Gastrocnemius medialis (tissue), 4 donors: ENCODE measurements at places on chromosomes 2 and 18. TPM values are rescaled to one million over a fixed set of nuclear protein-coding genes. Genes with fewer than 3 reads are reported as not detected.
A peak's percentile ranks its signal among the peaks of the same experiment; 100 is the strongest.

Gene KLHL29
- 4.3 TPM for total RNA-seq

Gene ATAD2B
- 7.3 TPM for total RNA-seq

DNA sequence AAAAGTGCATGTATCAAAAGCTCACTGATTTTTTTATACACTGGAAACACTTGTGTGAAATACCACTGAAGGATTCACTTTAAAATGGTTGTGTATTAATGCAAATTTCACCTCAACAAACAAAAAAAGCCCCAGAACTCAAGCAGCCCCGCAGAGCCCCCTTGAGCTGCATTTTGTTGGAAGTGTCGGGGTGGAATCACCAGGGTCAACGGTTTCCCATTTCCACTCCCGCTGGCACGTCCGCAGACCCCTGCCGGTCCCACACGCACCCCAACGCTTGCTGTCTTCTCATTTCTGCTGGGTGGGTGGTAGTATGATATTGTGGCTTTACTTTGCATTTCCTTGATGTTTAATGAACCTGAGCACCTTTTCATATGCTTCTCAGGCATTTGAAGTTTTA, 239.7 kb downstream of the FAM210A start:
- DNase-seq = no peak
- no peaks in the 10 kb centered on the region for H3K36me3 ChIP-seq
- no peaks in the 10 kb centered on the region for H3K27me3 ChIP-seq
- no peaks in the 10 kb centered on the region for H3K4me1 ChIP-seq

DNA sequence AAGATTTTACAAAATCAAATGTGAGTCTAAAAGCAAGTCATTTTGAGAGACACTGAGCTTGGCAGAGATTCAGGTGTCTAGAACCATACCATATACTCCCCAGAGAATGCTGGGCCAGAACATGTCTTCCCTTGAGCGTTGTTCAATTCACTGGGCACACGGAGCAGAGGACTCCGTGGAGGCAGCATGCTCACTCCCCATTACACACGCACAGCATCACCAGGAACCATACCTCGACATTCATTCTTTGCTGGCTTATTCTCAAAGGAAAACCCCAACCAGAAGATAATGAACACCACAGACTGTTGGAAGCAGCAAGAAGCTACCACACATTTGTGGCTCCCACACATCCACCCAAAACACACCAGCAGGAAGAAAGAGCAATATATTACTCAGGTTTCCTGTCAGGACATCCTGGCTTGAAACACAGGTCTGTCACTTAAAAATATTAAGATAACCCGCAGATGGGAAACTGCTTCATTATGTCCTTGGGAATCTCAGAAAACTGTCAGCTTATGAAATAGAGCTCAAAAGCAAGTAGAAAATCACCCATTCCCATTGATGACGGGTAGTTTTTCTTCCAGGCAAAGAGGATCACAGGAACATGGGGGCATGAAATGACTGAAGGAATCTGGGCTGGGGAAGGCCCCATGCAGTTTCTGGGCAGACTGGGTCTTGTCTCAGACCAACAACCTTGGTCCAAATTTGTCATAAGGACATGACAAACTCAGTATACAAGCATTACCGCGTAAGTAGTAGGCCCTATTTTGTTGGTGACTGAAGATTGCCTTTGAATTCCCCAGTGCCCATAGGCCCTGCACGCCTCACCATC, 46.4 kb downstream of the PCBP1 start:
- peak overlapping the region; percentile 90 for H3K27ac ChIP-seq
- H3K4me1 ChIP-seq = peaks cover 29% of the 10 kb centered on the region
- no peaks in the 10 kb centered on the region for H3K36me3 ChIP-seq
- no peak overlapping the region for H3K4me3 ChIP-seq
- no peaks in the 10 kb centered on the region for H3K27me3 ChIP-seq

DNA sequence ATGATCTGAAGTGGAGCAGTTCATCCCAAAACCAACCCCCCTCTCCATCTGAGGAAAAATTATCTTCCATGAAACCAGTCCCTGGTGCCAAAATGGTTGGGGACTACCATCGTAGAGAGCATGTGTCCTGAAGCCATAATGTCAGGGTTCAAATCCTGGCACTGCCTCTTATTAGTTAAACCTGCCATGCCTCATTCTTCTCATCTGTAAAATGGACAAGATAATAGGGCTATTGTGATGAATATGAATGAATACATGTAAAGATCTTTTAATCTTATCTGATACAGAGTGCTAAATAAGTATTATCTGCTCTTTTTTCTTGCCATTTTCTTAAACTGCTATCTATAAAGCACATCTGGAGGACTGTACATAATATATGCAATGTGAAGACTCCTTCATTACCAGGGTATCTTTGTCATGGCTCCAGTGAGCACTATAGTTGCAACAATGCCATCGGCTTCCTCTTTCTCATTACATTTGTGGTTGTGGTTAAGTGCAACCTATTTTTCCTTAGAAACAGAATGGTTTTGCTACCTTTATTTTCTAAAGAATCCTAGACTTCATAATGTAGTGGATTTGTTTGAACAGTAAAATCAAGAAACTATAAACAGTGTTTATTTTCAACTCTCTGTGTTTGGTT, 27.0 kb downstream of the MFSD6 start:
- H3K4me1 ChIP-seq = peaks cover 5% of the 10 kb centered on the region
- H3K27ac ChIP-seq = no peak overlapping the region
- no peaks in the 10 kb centered on the region for H3K36me3 ChIP-seq

DNA sequence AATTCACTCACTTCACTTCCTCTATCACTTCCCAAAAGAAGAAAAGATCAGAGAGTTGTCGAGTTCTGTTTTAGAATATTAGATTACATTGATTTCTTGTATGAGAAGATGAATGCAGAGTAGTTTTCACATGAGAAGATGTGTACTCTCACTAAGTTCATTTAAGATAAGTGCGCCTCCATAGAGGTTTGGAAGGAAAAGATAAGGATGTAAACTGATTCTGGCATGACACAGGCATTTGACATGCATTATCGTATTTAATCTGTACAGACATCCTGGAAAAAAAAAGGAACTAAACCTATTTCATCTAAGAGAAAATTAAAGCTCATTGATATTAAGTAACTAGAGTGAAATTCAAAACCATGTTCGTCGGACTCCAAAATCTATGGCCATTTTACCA, 152.2 kb upstream of the CRIM1 start:
- no peak overlapping the region for H3K4me3 ChIP-seq
- H3K27ac ChIP-seq = no peak overlapping the region
- H3K4me1 ChIP-seq = no peaks in the 10 kb centered on the region
- DNase-seq = no peak
- H3K36me3 ChIP-seq = no peaks in the 10 kb centered on the region
- H3K27me3 ChIP-seq = no peaks in the 10 kb centered on the region
